ENCODE measurements at places on chromosomes 3 and 15. TPM values are rescaled to one million over a fixed set of nuclear protein-coding genes. Genes with fewer than 3 reads are reported as not detected.

DNA sequence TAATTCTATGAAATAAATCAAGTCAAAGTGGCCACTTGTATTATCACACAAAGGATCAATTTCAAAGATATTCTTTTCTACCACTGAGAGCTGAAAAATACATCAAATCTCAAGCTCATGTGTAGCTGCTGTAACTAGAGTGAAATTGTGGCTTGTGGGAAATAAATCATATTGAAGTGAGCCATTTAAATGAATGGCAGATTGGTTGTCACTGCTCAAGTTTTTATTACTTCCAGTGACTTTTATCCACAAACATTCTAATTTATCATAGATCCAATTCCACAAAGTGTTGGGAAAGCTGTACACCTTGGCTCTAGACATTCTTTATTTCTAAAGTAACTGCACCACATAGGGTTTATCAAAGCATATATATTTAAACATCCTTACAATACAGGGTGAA is 285.4 kb downstream of the CNTN3 start:
- DNase-seq: no peak

- DNase-seq: no peak
Measured at GRCh38 chr3:188664795-188665194, 507.0 kb upstream of the TPRG1 start.

GRCh38 chr3:170440344-170440743 is 21.7 kb downstream of the CLDN11 start:
- DNase-seq: peak; percentile 63

DNA sequence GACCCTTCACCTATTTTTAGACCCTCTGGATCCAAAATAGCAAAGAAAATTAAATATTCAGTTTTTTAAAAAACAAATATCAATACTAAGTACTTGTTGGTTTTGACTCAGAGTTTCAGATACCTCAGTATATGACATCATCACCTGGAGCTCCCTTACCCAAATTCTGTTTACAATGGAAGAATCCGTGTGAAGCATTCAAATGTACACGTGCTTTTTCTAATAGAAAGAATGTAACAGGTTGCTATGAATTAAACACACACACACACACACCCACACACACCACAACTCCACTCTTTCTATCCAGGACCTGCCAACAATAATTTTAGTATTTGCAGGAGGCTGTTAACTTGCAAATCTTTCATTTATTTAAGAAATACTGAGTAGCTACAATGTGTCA is 221.8 kb downstream of the THRB start:
- DNase-seq: no peak

Gene SCN11A
- not detected for total RNA-seq

Gene GP9
- not detected for total RNA-seq

DNA sequence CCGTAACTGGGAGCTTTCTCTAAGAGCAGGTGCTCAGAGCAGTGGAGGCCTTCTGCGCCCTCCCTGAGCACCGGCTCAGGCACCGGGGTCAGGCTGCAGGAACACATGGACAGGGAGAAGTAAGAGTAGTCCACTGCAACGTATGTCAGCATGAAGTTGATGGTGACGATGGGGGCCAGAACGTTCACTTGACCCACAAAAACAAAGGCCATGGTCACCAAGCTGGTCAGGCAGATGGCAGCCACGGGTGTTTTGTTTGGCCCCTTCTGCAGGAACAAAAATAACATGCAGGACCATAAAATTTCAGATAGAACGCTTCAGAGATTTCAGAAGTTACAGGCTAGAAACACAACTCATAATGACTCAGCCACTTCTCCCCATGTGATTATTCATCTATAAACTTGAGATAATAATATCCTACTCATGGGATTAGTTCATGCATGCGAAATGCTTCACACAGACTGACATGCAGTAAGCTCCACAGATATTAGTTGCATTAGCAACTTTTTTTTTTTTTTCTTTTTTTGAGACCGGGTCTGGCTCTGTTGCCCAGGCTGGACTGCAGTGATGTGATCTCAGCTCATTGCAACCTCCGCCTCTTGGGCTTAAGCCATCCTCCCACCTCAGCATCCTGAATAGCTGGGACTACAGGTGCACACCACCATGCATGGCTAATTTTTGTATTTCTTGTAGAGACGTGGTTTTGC is 52.2 kb upstream of the HEG1 start:
- peak; percentile 95 for DNase-seq

- no peak for DNase-seq
Measured at GRCh38 chr3:195868336-195868865, 40.0 kb downstream of the TNK2 start.

Gene SNTN
- total RNA-seq: not detected

DNA sequence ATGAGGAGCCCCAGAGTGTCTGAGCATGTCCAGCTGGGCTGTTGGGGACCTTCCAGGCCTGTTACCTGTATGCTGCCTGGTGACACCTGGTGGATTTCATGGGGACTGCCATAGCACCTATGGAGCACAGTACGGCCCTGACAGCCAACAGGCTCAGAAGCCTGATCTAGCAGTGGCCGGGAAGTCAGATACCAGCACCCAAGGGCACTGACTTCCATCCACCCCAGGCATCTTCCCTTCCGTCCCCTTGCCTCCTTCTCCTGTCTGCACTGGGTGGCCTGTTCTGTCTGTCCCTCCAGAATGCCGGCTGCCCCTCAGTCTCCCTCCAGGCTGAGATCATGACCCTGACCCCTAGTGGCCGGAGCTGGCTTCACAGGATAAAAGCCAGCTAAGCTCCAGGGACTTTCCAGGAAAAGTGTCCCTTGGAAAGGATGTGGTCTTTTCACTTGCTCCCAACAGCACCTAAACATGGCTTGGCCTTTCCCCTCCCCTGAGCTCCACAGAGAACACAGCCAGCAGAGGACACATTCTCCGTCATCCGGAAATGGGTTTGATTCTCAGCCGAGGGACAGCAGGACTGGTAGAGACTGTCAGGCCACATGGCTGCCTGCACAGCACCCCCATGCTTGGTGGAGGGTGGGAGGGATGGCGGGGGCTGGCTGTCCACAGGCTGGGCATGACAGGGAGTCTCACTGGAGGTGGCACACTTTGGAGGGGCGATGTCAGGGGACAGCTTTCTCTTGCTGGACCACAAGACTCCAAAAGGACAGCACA is 9.5 kb downstream of the RPS17 start:
- DNase-seq: peak; percentile 56

DNA sequence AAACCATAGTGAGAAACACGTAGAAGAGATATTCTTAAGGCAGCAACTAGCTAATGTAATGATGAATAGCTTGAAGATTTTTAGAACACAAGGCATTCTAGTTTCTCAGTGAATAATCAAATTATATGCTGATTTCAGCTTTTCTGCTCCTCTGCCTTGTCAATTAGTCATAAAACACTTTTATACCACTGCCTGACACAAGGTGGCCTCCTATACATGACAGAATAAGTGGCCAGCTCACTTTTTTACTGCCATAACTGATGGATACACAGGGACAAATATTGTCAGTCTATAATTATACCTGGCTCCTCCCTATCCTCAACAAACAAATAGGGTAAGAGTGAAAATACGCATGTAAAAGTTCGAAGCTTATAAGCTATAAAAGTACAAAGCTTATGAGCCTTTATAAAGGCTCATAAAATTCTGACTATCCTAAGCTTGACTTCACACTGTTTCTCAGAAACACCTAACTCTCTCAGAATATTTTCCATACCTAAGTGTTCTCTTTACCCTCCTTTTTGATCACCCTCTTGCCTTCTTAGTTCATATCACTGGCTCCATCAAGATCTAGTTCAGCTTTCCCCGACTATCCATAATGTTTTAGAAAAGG is 81.6 kb downstream of the HERC1 start:
- DNase-seq: peak; percentile 65

Gene NR2E3
- total RNA-seq: under 0.01 TPM

Data from IMR-90 (cell line).